Suppressor macrophage treated with lipopolysaccharide for 1 hour (primary cell): ENCODE measurements at places on chromosomes 13 and 19.

DNA sequence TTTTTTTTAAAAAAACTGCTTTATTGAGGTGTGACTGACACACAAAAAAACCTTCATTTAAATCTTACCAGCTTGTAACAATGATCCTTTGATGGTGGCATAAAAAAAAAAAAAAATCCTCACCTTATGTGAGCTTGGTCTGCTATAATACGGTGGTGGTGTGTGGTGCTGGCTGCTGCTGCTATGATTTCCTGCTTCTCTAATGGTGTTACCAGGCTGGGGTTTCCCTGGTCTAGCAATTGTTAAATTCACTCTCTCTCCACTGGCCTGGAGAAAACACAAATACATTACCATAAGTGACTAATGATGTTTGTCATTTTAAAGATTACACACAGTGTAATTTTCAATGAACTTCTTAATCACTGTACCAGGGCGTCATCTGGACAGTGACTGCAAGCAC lies 60.6 kb downstream of the LNX2 start:
- no peak for DNase-seq

DNA sequence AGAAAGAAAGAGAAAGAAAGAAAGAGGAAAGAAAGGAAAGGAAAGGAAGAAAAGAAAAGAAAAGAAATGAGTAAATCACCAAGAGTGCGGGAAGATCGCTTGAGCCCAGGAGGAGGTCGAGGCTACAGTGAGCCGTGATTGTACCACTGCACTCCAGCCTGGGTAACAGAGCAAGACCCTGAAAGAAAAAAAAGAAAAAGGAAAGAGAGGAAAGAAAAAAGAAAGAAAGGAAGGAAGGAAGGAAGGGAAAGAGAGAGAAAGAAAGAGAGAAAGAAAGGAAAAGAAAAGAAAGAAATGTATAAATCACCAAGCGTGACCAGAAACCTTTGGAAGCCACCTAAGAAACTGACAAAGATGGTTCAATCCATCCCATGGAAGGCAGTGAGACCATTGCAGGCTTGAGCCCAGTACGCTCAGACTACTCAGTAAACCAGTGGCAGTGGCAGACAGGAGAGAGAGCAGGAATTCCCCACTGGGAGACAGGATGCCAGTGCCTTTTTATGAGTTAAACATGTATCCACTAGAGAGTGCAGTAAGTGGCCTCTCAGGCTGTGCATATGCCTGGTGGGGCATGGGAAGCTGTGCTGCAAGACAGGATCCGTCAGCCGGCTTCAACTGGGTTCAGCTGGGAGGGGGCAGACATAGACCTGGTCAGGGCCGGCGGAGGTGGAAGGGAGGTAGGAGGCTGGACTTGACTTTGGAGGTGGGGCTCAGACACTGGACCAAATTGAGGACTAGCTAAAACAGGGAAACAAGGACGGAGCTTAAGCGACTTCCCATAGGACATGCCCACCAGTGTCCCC lies 4.8 kb downstream of the GPR42 start:
- DNase-seq: no peak

DNA sequence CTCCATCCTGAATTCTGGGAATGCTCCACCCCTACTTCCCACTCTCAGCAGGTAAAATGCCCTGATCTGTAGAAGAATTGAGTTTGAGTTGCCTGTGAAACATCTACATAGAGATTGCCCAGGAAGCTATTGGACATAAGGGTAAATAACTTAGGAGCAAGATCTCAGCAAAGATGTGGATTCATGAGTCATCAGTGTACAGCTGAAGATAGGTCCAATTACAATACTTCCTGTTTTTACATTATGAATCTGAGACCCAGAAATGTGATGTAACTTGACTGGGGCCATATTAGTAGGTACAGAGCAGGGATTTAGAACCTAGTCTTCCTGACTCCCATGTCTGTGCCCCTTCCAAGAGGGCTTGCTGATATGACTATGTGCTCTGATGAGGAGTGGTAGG lies 79.4 kb upstream of the FNDC3A start:
- peak; percentile 83 for DNase-seq

- DNase-seq: no peak
Observed at GRCh38 chr13:97240788-97241734, 18.9 kb downstream of the MBNL2 start.

DNA sequence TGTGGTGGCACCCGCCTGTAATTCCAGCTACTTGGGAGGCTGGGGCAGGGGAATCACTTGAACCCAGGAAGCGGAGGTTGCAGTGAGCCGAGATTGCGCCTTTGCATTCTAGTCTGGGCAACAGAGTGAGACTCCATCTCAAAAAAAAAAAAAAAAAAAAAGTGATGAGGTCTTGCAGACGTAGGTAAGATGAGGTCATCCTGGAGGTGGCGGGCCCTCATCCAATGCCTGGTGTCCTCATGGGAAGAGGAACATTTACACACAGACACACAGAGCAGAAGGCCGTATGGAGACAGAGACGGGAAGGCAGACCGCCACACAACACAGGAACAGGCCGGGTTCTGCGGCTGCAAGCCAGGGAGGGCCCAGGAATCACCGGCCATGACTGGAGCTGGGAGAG lies 4.4 kb downstream of the CACTIN start:
- DNase-seq: no peak

- no peak for DNase-seq
Observed at GRCh38 chr19:55112246-55112776, 5.1 kb downstream of the PPP1R12C start.

- no peak for DNase-seq
Observed at GRCh38 chr19:33686687-33687480, 65.1 kb downstream of the CHST8 start.

DNA sequence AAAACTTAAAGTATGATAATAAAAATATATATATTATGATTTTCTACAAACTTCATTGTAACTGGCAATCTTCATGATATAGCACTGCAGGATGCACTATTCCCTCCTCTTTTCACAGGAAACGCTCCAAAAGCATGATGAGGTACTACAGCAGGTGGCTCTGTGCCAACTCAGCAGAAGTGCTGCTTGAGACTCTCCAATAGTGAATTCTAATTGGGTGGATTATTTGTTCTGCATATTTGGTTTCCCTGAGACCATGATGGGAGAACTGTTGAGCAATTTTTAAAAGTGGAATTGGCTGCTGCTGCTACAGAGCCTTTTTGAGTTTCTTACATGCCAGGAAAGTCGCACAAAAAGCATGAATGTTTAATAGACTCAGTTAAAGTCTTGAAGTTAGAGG lies 1782.4 kb upstream of the PCDH20 start:
- no peak for DNase-seq

DNA sequence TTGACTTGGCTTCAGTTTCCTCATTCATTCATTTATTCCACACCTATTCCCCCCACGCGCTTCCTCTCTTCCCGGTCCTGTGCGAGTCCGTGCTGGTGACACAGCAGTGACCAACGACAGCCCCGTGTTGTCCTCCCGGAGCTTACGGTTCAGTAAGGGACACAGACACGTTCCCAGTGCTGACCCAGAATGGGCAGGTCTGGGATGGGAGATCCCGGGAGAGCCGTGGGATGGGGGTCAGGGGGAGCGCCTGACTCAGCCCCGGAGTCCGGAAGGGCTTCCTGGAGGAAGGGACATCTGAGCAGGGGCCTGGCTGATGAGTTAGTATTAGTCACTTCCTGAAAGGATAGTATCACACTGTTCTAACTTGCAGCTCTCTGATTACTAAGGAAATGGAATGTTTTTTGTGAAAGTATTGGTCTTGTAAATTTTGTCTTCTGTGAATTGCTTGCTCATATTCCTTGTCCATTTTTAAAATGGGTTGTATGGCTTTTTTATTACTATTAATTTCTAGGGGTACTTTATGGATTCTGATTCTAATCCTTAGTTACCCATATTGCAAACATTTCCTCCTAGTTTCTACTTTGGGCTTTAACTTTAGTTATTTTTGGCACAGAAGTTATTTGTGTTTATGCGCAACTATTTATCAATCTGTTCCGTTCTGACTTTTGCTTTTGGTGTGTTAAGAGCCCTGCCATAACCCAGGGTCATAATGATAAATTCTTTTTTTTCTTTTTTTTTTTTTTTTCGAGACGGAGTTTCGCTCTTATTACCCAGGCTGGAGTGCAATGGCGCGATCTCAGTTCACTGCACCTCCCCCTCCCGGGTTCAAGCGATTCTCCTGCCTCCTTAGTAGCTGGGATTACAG lies 708 bp upstream of the ERCC1 start:
- DNase-seq: peak; percentile 93

GRCh38 chr13:24103782-24104372 lies 56.6 kb upstream of the SPATA13 start:
- no peak for DNase-seq

DNA sequence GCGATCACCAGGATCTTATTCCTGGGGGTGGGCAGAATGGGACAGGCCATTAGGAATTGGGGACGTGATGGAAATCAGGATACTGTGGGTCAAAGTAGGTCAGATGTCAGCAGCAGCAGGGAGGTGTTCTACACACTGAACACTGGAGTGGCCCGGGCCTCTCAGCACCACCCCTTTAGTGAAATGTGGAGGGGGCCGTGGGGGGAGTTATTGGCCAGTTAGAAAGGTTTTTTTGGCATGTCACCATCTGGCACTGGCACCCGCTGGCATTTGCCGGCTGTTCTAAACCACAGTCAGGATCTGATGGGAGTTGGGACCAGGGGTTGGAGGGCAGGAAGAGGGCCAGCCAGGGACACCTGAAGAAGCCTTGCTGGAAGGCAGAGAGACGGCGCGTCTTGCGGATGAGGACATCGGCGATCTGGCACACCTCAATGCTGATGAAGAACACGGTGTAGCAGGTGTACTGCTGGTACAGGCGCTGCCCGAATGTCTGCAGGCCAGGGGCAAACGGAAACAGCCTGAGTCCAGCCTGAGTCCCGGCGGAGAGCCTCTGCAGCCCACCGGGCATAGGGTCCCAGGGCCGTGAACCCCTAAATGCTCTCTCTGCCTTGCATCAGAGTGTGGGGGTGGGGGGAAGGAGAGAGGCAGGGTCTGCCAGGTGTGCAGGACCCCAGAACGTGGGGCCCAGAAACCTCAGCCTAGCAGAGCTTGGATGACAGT lies 5.8 kb downstream of the TMEM147 start:
- DNase-seq: no peak

GRCh38 chr19:32199501-32200040 lies 145.8 kb upstream of the ZNF507 start:
- no peak for DNase-seq

- no peak for DNase-seq
Observed at GRCh38 chr13:110017379-110017778, 231.0 kb upstream of the IRS2 start.

GRCh38 chr19:40928850-40929249 lies 46.8 kb upstream of the CYP2A7 start:
- DNase-seq: no peak

- DNase-seq: no peak
Observed at GRCh38 chr19:16232568-16232967, 34.9 kb downstream of the AP1M1 start.

GRCh38 chr19:4375164-4376027 lies 25.0 kb downstream of the SH3GL1 start:
- peak; percentile 71 for DNase-seq

- DNase-seq: no peak
Observed at GRCh38 chr19:27876976-27877512, 1335.9 kb downstream of the UQCRFS1 start.

- DNase-seq: no peak
Observed at GRCh38 chr13:25169951-25170553, 2.0 kb downstream of the AMER2 start.

DNA sequence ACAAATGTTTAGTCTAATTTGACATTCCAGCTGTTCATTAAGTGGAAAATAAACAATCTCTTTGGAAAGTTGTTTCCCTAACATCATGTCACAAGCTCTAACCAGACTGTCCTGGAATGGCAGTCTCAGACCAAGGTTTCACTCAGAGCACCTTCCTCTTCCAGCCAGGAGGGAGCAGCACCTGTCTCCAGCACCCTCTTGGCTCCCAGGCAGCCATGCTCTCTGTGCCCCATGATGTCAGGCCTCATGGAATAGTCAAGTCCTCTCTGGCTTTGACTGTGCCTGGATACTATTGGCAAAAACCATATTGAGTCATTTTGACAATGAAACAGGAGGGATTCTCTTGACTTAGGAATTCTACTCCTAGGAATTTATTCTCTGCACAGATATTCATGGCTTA lies 171.4 kb downstream of the OXGR1 start:
- DNase-seq: no peak

DNA sequence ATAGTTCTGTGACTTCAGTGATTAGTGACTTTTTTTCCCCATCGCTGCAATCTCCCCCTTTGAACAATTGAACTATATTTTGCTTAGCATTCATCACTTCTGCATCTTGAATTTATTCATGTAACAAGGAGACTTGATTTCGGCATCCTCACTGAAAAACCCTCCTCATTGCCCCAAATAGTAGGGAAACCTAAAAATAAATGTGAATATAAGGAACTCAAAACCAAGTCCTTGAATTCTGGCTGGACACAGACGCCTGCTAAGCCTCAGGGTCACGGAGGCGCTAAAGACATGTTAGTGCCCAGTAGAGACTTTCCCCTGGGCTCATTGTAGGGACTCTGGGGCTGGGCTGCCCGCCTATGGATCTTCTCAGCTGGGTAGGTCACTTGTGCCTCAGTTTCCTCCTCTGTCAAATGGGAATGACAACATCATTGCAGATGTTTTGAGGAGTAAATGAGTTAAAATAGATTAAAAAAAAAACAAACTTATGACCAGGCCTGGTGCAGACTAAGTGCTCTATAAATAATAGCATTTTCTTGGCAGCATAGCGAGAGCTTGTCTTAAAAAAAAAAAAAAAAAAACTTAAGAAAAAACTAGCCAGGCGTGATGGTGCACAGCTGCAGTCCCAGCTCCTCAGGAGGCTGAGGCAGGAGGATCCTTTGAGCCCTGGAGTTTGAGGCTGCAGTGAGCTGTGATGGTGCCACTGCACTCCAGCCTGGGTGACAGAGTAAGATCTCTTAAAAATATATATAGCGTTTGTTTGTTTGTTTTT lies 1.8 kb upstream of the ADGRE5 start:
- no peak for DNase-seq

DNA sequence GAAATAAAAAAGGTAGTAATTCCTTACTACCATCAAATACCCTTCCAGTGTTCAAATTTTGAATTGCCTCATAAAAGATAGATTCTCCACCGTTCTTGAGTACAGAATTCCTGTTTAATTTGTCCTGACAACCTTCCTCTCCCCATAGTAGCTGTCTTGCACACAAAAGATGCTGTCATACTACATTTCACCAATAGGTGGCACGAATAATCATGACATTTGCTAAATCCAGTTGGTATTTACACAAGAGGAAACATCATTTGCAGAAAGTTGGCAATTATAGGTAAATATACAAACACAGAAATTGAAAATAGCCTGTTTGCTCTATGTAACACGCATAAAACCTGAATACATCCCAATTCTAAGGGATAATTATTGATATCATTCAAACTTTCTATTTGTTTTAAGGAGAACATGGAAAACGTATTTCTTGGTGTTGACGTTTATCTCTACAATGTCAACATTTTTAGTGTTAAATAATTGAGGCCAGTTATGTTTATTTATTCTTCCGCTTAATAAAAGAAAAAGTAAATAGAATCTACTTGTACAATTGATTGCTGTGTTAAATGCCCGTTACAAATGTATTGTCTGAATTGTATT lies 58.3 kb upstream of the CLDN10 start:
- peak; percentile 88 for DNase-seq
